Smooth muscle cell of the brain vasculature (primary cell): ENCODE measurements at places on chromosomes 2 and 18.

GRCh38 chr2:16012626-16013358 is 72.4 kb downstream of the MYCN start:
- no peak for DNase-seq

DNA sequence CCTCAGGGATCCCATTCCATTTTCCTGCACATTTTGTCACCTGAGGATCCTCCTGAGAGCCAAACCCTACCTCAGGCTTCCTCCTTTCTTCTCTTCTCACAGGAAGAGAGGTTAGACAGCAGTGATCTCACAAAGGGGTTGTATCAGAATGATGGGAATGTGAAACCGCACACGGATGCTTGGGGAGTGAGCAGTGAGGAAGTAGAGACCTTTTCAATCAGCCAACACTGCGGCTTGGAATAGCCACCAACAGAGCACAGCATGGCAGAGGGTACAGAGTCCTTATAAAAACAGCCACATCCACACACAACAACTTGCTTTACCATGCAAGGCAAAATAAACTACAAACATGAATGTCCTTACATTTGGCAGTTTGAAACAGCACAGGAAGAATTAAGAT is 8.7 kb downstream of the TMEM182 start:
- peak; percentile 47 for DNase-seq

GRCh38 chr2:105746177-105747080 is 1.7 kb downstream of the NCK2 start:
- DNase-seq = no peak

- DNase-seq = no peak
Observed at GRCh38 chr2:231621051-231621879, 28.6 kb downstream of the TEX44 start.

- DNase-seq = no peak
Observed at GRCh38 chr18:9156604-9157249, 20.1 kb downstream of the ANKRD12 start.

GRCh38 chr18:36406805-36407204 is 109.3 kb downstream of the FHOD3 start:
- no peak for DNase-seq

DNA sequence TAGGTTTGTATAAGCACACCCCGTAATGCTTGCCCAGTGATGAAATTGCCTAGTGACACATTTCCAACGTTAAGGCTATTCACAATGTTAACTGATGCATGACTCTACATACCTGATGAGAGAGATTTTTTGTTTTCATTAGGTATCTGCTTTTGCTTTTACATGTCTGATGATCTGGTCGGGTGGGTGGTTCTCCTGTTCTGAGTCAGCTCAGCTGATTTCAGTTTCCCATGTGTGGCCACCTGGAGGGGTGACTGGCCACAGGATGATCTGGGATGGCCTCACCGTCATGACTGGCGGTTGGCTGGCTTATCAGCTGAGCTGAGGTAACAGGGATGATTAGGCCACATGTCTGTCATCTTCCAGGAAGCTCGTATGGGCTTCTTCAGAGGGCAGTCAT is 33.8 kb upstream of the ACYP2 start:
- no peak for DNase-seq

DNA sequence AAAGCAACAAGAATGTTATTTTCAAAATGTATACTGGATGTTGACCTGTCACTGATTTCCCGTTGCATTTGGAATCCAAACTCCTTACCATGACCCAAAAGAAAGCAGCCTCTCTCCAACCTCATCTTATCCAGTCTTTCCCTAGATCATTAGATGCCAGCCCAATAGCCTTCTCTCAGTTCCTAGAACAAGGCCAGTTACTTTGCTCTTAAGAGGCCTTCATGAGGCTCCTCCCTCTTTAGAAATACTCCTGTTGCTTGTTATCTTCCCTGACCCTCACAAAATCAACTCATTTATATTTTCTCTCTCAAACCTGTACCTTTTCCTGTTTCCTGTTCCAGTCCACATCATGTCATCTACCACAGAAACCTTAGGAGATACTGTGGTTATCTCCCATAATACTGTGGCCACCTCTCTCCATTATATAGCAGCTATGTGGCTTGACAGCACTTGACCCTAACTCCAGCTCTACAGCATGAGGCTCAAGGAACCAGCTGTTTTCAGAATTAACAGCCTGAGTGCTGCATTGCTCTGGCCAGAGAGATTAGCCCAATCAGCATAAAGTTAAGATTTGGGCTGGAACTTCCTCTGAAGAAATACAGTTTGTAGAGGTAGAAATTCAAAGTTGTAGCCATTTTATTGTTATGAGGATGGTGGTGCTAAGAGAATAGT is 22.8 kb downstream of the SRBD1 start:
- DNase-seq = no peak

GRCh38 chr2:152330235-152330866 is 4.6 kb upstream of the FMNL2 start:
- DNase-seq = no peak

DNA sequence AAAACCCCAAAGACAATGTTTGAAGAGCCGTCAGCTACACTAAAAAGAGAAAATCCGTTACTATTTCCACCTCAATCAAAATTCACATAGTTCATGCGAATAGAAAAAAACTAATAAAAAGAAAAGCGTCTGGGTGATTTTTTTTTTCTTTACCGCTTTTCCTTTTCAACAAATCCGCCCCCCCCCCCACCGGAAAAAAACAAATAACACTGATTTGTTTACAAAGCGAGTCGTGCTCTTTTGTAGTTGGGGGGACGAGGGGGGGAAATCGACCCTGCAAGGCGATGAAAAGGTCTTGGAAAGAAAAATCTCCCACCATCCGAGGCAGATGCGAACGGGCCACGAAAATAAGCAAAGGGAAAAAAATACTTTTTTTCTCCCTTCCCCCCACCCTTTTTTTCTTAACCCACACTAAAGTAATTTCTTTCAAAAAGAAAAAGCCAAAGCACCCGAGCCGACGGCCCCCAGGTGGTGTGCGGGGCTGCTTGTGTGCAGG is 638 bp downstream of the ZNF521 start:
- DNase-seq = no peak

GRCh38 chr2:130337735-130338325 is 4.9 kb upstream of the IMP4 start:
- DNase-seq = no peak

DNA sequence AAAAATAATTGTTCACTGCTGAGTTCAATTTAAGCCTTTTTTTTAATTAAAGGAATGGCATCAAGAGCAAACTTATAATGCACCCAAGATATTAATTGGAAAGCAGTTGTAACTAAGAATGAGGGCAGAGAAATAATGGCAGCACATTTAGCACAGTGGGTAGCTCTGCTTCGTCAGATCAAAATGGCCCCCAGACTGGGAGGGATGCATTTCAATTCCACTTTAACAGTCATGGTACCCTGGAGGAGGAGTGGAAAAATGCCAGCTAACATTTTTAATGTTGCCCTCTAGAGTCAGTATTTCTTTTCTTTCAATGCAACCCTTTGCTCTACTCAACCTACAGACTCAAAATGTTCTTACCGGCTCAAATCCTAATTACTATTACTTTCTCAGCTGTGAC is 504.8 kb upstream of the SETBP1 start:
- no peak for DNase-seq

GRCh38 chr2:9760069-9760901 is 83.0 kb upstream of the TAF1B start:
- DNase-seq = no peak

GRCh38 chr2:101710471-101711318 is 13.2 kb downstream of the MAP4K4 start:
- no peak for DNase-seq

DNA sequence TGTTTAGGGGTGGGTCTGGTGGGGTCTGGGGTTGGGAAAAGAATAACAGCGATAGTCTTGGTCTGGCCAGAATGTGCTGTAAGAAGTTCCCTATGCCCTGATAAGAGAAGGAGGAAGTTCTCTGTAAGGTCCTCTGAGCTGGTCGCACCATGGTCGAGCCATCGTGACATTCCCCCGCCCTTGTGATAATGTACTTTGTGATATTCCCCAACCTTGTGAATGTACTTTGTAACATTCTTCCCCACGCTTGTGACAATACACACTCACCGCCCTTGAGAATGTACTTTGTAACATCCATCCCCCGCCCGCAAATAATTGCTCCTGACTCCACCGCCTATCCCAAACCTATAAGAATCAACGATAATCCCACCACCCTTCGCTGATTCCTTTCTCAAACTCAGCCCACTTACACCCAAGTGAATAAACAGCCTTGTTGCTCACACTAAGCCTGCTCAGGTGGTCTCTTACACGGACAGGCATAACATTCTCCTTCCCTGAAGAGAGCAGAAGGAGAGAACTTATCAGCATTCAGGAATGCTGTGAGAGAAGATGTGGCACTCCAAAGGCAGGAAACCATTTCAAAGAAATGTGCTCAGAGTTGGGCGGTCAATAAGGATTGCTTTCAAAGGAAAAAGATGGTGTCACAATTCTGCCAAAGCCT is 17.8 kb upstream of the DUSP19 start:
- DNase-seq = no peak

DNA sequence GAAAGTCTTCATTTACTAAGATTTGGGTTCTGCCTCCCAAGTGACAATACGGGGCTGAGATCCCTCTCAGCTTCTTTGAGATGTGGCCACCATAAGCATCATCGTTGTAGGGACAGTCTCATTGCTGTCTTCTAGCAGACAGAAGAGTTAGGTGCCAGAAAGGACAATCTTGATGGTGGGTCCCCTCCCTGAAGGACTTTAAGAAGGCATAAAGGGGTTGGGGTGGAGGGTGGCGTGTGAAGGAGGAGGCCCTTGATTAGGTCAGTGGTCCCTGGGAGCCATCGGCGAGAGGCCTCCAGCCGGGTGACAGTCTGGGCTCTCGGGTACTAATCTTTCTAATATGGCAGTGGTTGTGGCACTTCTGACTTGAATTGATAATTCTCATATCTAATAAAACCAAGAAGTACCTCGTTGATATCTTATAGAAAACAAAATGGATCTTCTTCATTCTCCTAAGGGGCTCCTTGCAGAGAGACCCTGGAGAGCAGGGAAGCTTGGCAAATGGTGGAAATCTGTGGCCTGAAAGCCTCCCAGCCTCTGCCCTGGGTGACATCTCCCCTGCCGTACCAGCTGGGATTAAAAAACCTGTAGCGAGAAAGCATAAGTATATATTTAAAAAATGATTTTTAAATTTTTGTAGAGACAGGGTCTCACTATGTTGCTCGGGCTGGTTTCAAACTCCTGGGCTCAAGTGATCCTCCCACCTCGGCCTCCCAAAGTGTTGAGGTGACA is 7.2 kb upstream of the PSMD1 start:
- DNase-seq = no peak

DNA sequence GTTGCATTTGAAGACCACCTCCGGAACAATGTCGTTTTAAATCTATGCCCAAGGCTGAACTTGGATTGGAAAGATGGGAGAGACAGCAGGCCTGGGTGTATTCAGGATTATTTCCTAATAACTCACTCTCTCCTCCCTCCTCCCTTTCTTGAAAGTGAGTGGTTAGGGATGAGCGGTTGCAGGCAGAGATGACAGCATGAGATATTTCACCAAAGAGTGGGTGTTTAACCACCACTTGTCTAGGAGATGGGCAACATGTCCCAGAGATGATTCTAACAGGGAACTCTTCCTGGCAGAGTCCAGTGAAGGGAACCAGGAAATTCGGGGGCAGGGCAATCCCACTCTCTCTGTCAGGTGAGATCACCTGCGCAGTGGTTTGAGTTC is 123.2 kb downstream of the KCTD1 start:
- DNase-seq = no peak

GRCh38 chr2:67994716-67995115 is 68.1 kb downstream of the C1D start:
- DNase-seq = no peak

GRCh38 chr2:173279527-173279868 is 75.2 kb upstream of the CDCA7 start:
- no peak for DNase-seq

- no peak for DNase-seq
Observed at GRCh38 chr2:18993756-18994338, 364.6 kb downstream of the OSR1 start.

DNA sequence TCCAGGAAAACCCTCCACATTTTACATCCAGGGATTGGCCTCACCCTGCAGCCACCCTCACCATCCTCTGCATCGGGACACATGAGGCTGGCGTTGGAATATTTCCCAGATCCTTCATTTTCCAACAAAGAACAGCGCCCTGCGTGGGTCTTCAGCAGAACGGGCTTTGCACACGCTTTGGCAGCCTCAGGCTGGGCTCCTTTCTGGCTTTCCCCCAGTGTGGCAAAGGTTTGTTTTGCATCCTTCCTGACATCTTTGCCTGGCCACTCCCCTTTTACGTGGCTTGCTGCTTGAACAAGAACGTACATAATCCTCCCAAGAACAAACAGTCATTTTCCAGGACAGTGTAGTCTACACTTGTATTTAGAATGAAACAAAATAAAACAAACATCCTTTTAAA is 25.6 kb upstream of the GREB1 start:
- DNase-seq = no peak

- DNase-seq = no peak
Observed at GRCh38 chr2:226874749-226875148, 38.9 kb downstream of the RHBDD1 start.

DNA sequence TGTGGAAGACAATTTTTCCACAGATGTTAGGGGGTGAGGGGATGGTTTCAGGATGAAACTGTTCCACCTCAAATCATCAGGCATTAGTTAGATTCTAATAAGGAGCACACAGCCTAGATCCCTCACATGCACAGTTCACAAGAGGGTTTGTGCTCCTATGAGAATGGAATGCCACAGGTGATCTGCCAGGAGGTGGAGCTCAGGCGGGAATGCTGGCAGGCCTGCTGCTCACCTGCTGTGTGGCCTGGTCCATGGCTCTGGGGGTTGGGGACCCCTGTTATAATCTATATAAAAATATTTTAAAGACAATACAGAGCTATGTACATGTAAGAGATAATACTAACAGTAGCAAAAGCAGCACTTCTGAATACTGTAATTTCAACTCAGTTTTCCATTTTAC is 19.2 kb downstream of the CWC22 start:
- no peak for DNase-seq

- no peak for DNase-seq
Observed at GRCh38 chr2:85329181-85329651, 1.4 kb upstream of the TGOLN2 start.

DNA sequence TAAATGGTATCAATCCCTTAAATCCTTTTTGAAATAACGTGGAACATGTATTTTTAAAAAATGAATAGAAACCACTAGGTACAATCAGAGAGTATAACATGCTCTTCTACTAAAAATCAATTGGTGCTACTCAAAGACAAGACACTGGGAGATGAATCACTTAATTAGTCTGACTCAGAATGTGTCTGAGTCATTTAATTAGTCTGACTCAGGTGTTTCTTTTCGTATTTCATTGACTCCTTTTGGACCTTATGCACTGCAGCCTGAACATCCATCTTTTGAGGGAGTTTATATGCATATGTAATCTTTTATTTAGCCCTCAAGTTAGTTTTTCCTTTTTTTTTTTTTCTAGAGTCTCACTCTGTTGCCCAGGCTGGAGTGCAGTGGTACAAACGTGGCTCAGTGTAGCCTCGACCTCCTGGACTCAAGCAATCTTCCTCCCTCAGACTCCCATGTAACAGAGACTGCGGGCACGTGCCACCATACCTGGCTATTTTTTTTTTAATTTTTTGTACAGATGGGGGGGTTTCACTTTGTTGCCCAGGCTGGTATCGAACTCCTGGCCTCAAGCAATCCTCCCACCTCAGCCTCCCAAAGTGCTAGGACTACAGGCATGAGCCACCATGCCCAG is 26.5 kb downstream of the PPP4R3B start:
- no peak for DNase-seq
